ENCODE measurements at places on chromosomes 6 and 20.

GRCh38 chr6:26550250-26550993, 12.3 kb downstream of the HMGN4 start:
- no peak for DNase-seq

DNA sequence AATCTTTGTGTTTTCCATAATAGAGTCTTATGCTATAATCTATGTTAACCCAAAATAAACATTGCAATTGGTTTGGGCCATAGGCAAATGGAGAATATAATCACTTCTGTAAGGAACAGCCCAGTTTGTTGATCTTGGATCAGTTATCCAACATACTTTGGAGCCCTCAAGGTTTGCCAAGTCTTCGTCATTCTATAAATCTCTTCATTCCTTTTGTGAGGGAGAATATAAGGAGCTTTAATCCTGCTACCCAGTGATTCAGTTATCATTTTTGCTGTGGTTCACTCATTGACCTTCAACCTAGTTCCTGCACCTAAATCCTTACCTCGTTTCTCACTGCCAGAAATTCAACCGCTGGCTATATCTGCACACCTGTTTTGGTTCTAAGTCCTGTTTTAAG, 500.3 kb upstream of the PTCHD4 start:
- DNase-seq: peak; percentile 43

- no peak for DNase-seq
These were observed 118.8 kb upstream of the FRMD1 start for GRCh38 chr6:168197636-168198301.

DNA sequence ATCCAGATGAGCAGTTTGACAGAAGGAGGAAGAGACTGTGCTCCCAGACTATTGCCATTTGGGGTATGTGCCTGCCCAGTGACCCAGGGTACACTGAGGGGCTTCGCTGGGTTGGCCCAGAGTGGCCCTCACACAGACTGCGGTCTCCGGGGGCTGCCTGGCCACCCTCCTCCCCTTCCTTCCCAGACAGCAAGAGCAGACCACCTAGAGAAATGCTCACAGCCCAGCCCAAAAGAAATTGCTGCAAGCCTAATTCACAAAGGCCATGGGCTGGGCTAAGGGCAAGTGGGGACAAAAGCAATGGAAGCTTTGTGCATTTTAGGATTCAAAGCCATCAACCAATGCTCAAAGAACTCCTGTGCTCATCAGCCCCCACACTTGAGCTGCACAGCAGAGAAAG, 277.6 kb downstream of the CDC5L start:
- DNase-seq: no peak

DNA sequence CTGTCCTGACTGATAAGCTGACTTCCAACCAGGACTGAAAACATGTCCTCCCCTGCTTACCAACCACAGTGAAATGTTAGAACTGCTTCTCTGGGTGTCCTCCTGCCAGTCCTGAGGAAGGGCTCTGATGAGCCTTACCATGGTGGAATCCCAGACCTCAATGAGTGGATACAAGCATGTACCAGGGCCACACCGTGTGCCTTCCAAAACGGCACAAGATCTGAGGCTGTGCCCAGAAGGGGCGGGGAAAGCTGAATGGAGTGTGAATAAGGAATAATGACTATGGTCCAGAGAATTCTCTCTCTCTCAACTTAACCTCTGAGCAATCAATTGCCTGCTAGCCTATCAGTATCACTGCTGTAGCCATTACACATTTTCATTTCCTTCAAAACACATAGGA, 51.7 kb downstream of the PDE10A start:
- DNase-seq: no peak

GRCh38 chr6:1970151-1970561, 275.2 kb downstream of the GMDS start:
- DNase-seq: no peak

DNA sequence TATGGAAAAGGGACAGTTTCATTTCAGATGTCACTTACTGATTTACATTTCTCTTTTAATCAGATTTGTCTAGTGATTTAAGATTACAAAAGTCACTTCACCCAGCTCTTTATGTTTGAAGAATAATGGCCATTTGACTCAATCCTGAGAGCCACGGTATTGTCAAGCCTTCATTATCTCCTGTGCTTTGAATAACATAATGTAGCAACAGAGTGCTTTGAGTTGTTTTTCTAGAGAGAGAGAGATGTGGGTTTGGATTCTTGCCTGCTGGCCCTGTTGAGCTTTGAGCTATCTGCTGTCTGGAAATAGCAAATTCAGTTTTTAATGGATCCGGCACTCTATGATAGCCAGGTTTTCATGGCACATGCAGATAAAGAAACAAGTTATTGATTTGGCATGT, 478.4 kb upstream of the SOX4 start:
- DNase-seq: peak; percentile 15

GRCh38 chr6:27893836-27894807, 18.1 kb downstream of the OR2B2 start:
- peak; percentile 94 for DNase-seq

GRCh38 chr20:45098103-45098773, 2.7 kb downstream of the KCNS1 start:
- no peak for DNase-seq

GRCh38 chr6:24060982-24061754, 64.8 kb upstream of the NRSN1 start:
- no peak for DNase-seq

- no peak for DNase-seq
These were observed 64.9 kb upstream of the AFDN start for GRCh38 chr6:167761794-167762258.

- DNase-seq: no peak
These were observed 80.4 kb upstream of the BTN3A2 start for GRCh38 chr6:26284537-26285142.

DNA sequence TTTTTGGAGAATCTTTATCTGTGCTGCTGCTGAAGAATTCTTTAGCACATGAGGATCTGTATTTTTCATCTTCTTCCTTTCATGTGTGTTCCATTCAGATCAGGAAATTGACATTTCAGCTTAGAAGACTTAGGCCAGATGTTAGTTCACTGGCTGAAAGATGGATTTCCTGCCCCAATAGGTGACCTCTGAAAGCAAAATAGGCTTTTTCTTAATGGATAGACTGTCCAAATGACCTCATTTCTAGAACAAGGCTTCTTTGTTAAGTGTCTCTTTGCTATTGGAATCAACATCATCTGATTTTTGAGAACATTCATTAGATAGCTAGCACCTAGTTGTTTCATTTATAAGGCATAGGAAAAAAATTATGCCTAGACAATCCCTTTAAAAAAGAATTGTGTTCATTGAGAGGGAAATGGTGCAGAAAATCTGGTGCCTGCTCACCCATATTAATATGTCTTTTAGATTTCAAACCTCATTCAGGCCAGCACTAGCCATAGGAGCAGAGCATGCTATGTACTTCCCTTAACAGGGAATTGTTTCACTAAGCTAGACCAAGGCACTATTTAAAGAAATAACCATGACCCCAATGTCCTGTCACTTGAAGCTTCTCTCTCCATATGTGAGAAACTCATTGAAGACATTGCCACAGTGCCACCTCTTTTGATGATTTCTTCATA, 13.6 kb upstream of the SASH1 start:
- no peak for DNase-seq

DNA sequence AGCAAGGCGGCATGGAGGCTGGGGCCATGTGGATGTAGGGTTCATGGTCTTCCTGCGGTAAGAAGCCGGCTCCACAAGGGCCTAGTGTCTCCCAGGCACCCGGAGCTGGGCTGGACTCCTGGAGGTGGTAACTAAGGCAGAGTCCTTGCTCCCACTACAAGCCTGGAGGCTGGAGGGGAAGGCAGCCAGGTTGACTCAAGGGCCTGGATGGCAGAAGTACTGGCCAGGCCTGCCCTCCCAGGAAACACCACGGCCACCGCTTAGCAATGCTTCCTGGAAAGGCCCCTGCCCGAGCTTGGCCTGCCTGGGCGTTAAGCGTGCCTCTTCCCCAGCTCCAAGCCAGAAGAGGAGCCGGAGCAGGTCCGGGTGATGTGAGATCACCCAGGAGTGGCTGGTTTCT, 182.0 kb downstream of the ZDHHC14 start:
- no peak for DNase-seq

DNA sequence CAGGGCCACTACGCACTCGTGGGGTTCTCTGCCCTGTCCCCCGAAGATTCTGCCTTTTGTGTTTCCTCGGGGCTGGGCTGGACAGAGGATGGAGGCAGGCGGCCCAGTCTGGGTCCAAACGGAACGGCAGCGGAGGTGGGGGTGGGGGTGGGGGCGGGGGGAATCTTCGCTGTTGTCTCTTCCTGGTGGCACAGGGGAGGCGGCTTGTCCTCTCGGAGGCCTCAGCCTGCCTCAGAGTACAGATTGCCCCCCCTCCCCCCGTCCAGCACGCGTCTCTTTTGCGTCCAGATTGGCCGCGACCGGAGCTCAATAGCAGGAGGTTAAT, 1.4 kb upstream of the INSM1 start:
- peak; percentile 53 for DNase-seq

DNA sequence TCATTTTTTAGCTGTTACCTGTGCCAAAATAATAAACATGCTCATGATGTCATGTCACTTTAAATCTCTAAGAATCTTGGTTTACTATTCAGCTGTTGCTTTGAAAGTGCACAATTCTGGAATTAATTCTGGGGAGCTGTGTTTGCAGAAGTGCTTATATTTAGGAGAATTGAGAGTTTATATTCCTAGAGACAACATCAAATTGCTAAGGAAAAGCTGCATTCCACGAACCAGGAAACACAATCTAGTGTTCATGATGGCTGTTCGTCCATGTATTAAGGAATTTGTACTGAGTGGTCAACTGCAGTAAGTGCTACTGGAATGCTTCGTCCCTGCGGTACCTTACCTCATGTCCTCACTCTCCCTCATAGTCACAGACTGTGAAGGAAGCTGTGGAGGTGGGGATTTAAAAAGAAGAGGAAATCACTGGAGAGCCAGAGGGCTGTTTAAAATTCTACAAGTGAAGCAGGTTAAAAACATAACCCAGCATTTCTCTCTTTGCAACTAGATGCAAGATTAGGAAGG, 161.0 kb downstream of the TRMT11 start:
- no peak for DNase-seq

GRCh38 chr6:43810965-43811732, 41.1 kb downstream of the VEGFA start:
- DNase-seq: no peak

GRCh38 chr20:11043001-11043400, 369.2 kb upstream of the JAG1 start:
- DNase-seq: no peak

GRCh38 chr6:67736161-67736560, 898.9 kb upstream of the ADGRB3 start:
- no peak for DNase-seq

- DNase-seq: no peak
These were observed 95.3 kb upstream of the SGK1 start for GRCh38 chr6:134413241-134413643.

- DNase-seq: no peak
These were observed 36.1 kb upstream of the THBS2 start for GRCh38 chr6:169289619-169290339.

DNA sequence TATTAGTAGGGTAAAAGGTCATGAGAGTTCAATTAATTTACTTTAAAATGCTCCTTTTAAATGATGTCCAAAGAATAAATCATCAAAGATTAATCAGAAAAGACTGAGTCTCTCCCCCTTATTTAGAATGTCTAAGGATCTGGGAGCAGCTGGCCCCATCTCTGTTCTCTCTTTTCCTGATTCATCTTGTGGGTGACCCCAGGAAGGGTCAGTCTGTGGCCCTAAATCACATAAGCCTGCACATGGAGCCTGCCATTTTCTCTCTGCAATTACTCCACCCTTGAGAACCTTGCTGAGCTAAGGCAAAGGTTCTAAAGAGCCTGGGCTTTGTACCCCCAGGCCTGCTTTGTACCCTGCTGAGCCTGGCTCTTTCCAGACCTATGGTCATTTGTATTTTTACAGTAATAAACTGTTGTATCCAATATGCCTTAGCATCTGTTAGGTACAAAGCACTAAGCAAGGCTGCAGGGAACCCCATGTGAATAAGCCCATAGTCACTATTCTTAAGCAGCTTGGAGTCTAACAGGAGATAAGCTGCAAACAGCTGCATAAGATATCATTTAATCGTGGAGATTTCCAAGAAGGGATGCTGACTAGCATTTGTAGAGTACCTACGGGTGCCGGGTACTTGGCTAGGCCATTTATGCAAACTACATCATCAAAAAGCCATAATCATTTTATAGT, 431.0 kb upstream of the MARCKS start:
- no peak for DNase-seq

DNA sequence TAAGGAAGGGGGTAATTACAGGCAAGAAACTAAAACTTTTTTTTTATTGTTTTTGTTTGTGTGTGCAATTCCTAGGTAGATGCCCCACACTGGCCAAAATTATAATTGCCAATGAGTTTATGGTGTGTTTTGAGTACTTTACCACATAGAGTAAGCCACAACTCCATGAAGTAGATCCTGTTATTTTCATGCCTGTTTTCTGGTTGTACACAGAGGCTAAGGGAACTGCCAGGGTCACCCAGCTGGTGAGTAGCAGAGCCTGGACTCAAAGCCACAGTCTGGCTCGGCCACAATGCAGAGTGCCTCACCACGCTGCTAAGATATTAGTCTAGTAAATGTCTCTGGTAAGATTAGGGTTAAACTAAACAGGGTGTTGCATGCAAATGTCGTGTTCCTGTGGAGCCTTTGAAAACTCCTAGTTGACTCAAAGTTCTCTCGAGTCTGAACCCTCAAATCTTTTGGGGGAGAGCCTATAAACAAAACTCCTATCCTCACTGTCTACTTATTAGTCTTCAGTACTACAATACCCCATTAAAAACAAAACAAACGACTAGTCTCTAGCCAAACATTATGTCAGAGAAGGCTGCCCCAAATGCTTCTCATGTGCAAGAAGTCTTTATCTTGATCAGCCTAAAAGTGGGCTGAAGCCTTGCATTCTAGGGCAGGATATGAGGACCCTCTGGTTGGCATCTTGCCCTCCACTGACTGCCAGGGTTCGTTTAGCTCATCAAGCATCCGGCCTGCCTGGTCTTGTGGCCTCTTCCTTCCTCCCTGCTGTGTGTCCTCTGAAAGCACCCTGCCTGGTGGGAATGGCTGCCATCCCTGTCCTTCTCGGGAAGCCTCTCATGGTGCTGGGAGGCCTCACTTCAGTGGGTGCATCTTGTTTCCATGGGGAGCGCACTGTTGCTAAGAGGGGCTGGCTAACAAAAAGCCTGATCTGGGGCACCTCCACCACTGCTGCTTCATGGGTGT, 4.2 kb downstream of the DUSP22 start:
- DNase-seq: no peak

- no peak for DNase-seq
These were observed 5.1 kb upstream of the HELZ2 start for GRCh38 chr20:63579017-63579694.

DNA sequence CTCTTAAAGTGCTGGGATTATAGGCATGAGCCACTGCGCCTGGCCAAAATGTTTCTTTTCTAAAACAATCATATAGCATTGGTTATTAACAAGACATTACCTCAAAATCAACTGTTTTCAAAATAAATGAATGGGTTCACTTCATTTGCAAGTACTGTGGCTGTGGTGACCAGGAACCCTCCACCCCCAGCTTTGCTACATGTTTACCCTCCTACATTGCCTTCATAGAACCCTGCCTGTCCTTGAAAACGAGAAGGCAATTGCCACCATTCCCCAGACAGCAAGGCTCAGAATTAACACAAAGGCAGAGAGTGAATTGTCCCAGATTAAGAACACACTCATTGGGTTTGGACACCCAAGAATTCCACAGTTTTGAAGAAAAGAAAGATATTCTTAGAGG, 116.6 kb upstream of the LGSN start:
- no peak for DNase-seq
